ENCODE measurements at places on chromosomes 5 and 9.

DNA sequence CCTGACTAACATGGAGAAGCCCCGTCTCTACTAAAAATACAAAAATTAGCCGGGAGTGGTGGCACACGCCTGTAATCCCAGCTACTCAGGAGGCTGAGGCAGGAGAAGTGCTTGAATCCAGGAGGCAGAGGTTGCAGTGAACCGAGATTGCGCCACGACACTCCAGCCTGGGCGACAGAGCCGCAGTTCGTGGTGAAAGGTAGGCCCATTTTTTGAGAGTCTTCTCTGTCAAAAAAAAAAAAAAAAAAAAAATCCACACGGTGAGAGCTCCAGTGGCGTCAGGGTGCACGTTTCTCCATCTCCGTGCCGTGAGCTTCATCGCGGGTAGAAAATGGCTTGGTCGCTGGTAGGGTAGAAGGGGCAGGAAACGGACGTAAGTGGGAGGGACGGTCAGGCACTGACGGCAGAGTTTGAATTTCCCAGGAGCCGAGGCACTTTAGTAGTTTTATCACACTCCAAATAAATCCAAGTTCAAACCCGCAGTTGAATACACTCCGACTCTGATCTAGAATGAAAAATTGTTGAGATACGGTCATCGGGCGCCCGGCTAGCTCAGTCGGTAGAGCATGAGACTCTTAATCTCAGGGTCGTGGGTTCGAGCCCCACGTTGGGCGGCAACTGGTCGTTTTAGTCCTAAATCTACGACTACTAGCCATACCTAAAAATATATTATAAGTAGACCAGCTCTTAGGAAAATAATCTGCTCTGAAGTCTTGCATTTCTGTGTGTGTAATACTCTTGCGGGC, 2.4 kb upstream of the TRIM7 start:
- DNase-seq, result peak; percentile 79

DNA sequence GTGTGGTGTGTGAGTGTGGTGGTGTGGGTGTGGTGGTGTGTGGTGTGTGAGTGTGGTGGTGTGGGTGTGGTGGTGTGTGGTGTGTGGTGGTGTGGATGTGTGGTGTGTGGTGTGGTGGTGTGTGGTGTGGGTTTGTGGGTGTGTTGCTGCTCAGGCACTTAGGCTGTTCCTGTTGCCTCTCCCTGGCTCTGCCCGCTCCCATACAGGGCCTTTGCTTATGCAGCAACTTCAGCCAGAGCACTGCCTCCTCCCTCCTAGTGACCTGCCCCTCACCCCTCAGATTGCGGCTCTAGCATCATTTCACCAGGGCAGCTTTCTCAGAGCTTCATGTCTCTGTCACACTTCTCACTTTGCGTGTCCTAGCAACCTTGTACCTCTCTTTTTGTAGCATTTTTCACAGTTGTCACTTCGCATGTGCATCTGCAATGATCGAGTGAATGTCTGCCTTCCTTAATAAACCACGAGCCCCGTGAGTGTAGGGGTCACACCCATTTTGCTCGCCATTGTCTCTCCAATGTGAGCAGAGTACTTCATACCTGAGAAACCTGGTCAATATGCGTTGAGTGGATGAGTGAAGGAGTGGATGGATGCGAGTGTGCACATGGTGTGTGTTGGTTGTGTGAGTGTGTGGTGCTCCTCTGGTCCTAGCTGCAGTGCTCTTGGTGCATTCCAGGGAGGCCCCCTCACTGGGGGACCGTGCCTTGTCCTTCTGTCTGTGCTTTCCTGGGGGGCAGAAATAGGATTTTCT, 167.9 kb upstream of the PANK3 start:
- no peak for DNase-seq

DNA sequence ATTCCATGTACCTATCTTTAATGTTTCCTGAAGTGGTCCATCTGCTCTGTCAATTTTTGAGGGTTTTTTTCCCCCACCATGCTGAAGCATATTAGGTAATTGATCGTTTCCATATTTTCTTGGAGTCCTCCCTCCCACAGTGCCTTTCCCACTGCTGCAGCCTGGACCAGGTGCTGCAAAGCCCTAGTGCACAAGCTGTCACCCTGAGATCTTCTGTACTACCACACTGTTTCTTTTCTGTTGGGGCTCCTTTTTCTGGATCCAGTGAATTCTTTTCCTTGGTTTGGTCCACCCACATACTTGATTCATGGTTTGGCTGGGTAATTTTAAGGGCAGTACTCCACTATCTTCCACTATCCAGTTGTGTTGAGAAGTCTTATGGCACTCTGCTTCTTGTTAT, 30.9 kb upstream of the FAM169A start:
- no peak for DNase-seq

DNA sequence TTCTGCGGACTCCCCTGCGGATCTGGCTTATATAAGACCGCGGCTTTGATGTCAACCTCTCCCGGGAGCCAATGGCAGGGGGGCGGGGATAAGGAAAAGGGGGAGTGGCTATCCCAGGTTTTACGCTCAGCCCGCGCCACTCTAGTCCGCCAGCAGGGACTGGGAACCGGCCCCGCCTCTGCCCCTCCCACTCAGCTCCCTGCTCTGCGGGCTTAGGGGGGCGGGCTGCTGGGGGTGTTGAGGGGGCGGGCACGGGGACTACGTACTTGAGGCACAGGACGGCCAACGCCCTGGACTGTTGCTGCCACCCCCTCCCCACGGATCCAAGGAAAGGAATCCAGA, at the start of gene HAND1:
HAND1 (minus strand) TSS at position 4 of the 342 bp plus-strand sequence. CDS start 219 bp downstream, outside the sequence.
- DNase-seq, result no peak

DNA sequence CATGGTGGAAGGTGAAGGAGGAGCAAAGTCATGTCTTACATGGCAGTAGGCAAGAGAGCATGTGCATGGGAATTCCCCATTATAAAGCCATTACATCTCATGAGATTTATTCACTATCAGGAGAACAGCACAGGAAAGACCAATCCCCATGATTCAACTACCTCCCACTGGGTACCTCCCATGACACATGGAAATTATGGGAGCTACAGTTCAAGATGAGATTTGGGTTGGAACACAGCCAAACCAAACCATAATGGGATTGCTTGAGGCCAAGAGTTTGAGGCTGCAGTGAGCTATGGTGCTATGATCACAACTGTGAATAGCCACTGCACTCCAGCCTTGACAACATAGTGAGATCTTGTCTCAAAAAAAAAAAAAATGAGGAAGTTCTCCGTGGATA, 581.8 kb downstream of the TAF11L14 start:
- DNase-seq, result no peak

DNA sequence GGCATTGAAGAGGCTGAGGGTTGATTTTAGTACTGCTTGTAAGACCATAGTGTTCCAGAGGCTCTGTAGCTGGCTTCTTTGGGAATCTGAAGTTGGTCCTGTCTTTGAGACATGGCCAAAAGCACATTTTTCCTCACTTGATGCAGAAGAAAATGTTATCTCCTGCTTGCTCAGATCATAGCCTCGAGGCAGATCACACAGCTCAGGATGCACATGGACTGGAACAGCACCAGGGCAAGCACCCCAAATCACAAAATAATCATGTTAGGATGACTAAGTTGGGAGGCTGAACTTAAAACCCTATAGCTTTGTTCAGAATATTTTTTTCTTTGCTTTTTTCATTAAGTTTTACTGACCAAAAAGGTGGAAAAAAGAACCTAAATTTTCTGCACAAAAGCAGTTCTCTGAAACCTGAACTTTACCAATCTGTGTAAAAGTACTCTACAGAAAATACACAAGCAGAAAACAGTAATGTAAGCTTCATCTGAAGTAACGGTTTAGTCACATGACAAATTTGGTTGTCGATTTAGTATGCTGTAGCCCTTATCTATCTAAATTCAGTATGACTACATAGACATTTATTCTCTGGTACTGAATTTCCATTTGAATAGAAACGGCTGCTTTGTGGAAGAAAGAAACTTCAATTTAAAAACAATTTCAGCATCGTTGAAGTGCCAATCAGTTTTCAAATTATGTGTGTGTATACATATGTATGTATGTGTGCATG, 3.4 kb downstream of the KLHL9 start:
- DNase-seq, result no peak

DNA sequence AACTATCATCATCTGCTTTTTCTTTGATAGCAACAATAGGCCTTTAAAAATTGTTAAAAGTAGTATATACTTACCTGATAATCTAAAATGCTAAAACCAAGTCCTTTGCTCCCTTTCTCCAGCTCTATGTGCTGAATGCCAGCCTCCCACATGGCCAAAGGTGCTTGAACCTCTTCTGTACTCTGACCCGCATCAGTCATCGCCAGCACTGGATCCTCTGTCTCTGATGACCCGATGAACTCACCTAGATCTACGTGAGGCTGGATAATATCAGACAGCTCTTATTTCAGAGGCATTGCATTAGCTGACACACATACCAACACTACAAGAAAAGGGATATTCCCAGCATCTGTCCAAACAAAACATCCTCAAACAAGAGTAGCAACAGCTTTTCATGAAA, 89.5 kb downstream of the MPDZ start:
- DNase-seq, result no peak

Data from AG09309 (cell line).